ENCODE measurements at places on chromosomes 7 and 10.
A peak's percentile ranks its signal among the peaks of the same experiment; 100 is the strongest.

DNA sequence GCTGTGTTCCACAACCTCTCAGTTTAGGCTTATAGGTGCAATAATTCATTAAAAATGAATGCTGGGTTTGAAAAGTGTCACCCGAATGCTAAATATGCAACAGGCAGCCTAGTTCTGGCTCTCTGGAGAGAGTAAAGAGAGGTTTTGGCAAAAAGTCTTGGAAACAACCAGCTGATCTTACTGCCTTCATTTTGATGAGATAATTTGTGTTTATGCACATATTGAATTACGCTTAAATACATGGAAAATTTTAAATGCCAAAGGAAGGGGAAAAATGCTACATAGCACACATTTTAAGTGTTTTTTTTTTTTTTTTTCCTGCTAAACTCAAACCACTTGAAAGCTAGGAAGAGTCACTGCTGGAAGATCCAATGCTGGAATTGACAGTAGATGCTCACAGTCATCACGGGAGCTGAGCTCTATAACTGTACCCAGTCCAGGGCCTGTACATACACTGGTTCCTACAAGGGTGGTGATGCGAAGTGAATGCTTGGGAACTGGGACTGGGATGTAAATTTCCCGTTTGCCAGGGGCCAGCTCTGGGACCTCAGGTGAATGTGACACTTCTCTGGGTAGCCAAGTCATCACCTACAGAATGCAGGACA lies 151.5 kb downstream of the PFKFB3 start:
- DNase-seq: no peak

- DNase-seq: no peak
Observed at GRCh38 chr7:1873857-1874589, 203.9 kb downstream of the ELFN1 start.

- no peak for DNase-seq
Observed at GRCh38 chr7:48411619-48412018, 240.4 kb downstream of the ABCA13 start.

GRCh38 chr7:112074464-112074863 lies 131.7 kb downstream of the DOCK4 start:
- DNase-seq: no peak

GRCh38 chr10:35685402-35685801 lies 43.3 kb upstream of the FZD8 start:
- DNase-seq: no peak

GRCh38 chr10:31536302-31536701 lies 217.3 kb downstream of the ZEB1 start:
- DNase-seq: no peak

DNA sequence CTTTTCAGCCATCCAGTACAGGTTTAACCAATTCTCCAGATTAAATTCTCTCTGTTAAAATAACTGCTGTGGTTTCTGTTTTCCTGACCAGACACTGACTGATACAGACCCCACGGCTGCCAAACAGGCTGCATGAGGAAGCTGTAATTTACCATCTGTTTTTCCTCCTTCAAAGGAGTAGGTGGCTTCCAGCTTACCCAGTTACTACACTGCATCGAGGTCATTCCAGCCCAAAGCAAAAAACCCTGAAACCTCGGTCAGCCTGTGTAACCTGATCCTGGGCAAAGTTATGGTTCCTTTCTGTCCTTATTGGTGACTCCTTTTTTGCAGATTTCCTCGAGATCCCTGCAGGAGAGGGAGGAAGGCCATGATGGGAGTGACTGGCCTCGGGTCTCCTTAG lies 27.9 kb upstream of the LOXL4 start:
- no peak for DNase-seq

GRCh38 chr7:41809116-41809515 lies 106.2 kb upstream of the INHBA start:
- no peak for DNase-seq

- DNase-seq: no peak
Observed at GRCh38 chr7:152341039-152341913, 94.5 kb downstream of the KMT2C start.

- DNase-seq: no peak
Observed at GRCh38 chr7:30694218-30694745, 12.0 kb upstream of the CRHR2 start.

- DNase-seq: no peak
Observed at GRCh38 chr10:124477614-124478363, 16.2 kb downstream of the LHPP start.

DNA sequence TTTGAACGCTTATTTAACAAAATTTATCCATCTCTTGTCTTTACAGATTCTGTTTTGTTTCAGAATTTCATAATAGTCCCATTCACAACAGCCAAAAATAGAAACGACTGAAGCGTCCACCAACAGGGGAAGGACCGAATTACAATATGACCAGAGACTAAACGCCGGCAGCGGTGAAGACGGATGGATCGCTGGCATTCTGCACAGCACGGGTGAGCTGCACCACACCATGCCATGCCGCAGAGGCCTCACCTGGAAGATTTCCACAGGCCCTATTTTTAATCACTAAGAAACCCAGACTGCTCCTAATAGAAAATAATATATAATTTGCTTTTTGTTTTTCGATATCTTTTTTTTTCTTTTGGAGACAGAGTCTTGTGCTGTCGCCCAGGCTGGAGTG lies 91.0 kb downstream of the ELFN1 start:
- no peak for DNase-seq

GRCh38 chr7:133124974-133125373 lies 43.1 kb upstream of the CHCHD3 start:
- no peak for DNase-seq

DNA sequence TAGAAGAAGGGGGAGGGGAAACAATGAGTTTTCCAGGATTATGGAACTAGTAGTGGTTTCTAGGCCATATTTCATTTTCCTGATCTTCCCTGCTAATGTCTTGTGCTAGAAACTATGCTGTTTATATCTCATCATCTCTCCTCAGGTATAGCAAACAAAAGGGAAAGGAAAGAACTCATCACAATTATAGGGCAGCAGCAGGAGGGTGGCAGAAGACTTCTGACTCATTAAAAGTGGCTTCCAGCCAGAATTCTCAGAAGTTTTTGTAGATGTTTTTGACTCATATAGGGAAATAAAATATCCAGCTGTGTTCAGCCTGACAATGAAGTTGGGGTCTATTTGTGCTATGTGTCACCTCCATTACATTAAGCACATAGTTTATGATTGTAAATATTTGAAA lies 6.5 kb downstream of the AHR start:
- DNase-seq: no peak

DNA sequence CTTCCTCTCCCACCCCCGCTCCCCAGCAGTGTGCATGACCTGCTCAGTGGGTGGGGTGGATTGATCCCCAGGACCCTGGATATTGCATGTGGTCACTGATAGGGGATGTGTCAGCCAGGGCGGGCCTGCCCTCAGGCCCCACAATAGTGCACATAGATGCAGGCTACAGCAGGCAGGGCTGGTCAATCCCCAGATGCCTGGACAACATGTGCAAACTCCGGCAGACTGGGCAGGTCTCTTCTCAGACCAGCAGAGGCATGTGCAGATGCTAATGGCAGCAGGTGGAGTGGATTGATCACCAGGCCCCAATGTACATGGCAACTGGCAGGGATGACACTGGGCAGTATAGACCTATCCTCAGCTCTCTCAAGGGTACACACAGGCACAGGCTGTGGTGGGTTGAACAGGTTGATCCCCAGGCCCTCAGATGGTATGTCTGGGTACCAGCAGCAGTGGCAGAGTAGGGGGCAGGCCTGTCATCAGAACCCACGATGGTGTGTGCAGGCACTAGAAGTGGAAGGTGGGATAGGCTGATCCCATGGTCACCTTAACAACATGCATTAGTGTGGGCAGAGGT lies 98.6 kb downstream of the LANCL2 start:
- no peak for DNase-seq

DNA sequence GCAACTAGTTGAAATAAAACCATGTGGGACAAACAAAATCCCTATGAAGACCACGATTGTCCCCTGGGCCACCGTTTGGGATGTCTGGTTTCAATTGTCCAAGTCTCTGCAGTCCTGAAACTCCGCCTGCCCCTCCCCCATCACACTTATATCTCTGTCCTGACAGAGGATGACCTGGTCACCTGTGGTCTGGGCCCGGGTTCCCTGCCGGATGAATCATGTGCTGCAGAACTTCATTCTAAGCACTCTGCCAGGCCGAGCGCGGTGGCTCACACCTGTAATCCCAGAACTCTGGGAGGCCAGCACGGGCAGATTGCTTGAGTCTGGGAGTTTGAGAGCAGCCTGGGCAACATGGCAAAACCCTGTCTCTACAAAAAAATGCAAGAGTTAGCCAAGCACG lies 91.1 kb downstream of the COL13A1 start:
- no peak for DNase-seq

GRCh38 chr7:92368741-92369140 lies 78.5 kb upstream of the GATAD1 start:
- DNase-seq: no peak

GRCh38 chr7:149850007-149850594 lies 11.9 kb downstream of the ZNF862 start:
- no peak for DNase-seq

DNA sequence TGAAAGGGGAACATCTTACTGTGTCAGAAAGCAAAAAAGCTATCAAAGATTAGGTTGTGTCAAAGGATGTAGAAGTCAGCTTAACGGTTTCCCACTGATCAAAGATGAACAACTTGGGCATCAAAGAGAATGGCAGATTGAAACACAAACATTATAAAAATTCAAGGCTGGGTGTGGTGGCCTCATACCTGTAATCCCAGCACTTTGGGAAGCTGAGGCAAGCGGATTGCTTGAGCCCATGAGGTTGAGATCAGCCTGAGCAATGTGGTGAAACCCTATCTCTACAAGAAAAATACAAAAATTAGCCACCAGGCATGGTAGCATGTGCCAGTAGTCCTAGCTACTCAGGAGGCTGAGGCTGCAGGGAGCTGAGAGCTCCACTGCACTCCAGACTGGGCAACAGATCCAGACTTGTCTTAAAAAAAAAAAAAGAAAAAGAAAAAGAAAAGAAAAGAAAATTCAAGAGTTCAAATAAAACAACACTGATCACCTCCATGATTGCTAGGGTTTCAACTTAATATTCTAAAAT lies 34.5 kb downstream of the RTKN2 start:
- DNase-seq: no peak

DNA sequence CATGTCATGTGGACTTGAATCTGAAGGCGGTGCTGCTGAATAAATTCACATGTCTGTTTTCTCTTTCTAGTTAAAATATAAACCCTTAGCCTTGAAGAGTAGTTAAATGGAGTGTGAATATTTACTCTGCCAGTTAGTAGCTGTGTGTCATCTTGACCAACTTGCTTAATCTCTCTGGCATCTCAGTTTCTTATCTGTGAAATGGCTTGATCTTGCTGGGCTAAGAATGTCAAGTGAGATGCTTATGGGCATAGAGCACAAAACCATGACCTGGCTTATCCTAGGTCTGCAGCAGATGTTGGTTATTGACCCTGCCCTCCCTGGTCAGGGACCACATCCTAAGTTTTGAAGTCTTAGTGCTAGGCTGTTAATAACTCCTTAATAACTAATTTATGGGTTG lies 16.6 kb downstream of the ARID5B start:
- DNase-seq: no peak

DNA sequence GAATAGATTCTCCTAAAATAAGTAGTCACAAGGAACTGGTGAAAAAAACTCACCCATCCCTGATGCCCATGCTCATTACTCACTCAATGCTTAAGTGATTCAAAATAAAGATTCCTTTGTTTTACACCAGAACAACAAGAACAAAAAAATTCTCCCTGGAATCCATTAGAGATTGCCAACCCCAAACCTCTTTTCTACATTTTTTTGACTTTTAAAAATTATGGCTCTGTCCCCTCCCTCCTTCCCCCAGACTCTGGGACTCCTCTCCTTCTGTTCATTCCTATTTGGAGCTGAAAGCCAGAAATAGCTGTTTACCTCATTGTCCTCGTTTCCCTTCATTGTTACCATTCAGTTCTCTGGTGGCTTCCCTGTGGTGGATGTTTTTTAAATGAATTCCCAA lies 63.2 kb upstream of the FHIP2A start:
- no peak for DNase-seq

- no peak for DNase-seq
Observed at GRCh38 chr7:148650232-148650858, 48.4 kb upstream of the CUL1 start.

GRCh38 chr7:151187409-151188251 lies 580 bp upstream of the ASB10 start:
- DNase-seq: no peak

DNA sequence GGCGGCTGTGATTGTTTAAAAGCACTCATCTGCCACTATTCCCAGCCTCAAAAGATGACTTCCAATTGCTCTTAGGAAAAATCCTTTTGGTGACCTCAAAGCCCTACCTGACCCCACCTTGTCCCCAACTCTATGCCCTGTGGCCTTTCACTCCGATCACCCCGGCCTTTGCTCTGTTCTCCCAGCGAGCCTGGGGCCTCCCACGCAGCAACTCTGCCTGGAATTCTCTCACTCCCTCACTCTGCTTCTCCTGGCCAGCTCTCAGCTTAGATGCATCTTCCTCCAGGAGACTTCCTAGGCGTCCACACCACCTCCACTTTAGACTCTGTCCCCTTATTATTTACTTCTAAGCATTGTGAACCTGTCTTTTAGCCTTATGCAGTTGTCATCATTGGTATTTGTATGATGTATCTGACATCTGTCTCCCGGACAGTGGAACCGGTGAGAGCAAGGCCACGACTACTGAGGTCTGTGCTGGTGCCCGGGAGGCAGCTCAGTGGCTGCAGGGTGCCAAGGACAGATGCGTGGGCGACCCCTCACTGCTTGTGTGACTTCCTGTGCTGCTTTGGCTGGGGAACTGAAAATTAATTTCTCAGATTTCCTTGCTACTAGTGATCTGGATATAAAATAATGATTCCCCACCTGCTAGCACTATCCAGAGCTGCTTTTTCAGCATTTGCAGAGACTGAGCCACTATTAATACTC lies 63.0 kb downstream of the PIP4K2A start:
- peak; percentile 13 for DNase-seq

GRCh38 chr7:73429215-73429614 lies 4.4 kb upstream of the FZD9 start:
- DNase-seq: no peak

DNA sequence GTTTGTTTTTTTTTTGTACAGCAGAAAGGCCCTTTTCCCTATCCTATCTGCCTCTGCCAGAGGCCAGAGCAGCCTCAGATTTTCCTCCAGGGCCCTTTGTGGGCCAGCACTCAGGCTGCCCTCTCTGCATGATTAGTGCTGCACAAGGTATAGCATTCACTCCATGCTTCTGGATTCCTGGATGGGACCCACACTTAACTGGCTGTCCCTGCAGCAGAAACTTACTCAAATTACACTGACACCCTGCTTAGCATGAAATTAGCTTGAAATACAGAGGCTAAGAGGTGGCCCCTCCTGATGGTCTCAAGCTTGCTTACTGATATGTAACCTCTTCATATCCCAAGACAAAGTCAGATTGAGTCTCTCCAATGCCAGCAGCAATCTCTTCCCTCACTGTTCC lies 239.3 kb downstream of the SORCS1 start:
- no peak for DNase-seq

DNA sequence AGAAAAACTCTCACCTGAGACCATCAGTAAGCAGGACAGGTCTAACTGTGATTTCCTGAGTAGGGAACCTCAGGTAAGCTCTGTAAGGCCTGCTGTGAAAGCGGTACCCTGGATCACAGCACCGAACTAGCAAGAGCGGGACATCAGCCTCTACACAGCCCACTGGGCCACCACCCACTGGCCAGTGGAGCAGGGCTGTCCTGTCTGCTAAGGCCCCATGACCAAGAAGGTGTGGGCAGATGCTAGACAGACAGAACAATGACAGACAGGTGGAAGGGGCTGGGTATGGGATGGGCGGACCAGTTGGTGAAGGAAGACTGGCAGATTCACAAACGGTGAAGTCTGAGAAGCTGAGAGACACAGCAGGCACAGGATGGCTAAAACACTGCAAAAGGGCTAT lies 79.4 kb upstream of the DDC start:
- no peak for DNase-seq

- DNase-seq: no peak
Observed at GRCh38 chr10:56178210-56178609, 182.8 kb downstream of the ZWINT start.
